ENCODE measurements at places on chromosomes 13 and 19.

DNA sequence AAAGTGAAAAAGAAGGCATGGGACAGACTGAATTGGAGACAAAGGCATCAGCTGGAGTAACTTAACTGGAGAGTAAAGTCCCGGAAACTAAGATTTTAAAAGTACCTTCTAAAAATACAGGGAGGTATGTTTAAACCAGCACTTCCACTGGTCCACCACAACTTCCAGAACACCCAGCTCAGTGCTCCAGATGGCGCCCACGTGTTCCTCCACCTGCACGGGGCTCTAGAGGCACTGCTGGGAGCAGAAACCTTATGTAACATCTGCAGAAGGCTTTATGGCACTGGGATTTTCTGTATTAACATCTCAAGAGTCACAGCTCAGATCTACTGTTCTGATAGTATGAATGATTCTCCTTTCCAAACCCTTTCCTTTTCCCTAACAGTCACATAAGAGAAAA is 252.1 kb downstream of the DCLK1 start:
- H3K27ac ChIP-seq: no peak overlapping the region
- DNase-seq: no peak
- H3K4me3 ChIP-seq: no peak overlapping the region

- no peak overlapping the region for H3K27ac ChIP-seq
- no peak overlapping the region for H3K4me3 ChIP-seq
- no peak for DNase-seq
- H3K36me3 ChIP-seq: no peaks in the 10 kb centered on the region
These were observed 2.0 kb downstream of the ZNF823 start for GRCh38 chr19:11736696-11737095.

- no peaks in the 10 kb centered on the region for H3K27me3 ChIP-seq
- H3K4me3 ChIP-seq: no peak overlapping the region
These were observed 12.0 kb downstream of the KMT2B start for GRCh38 chr19:35729763-35730162.

GRCh38 chr13:91278888-91279287 is 68.6 kb upstream of the MIR17HG start:
- H3K4me1 ChIP-seq: no peaks in the 10 kb centered on the region
- DNase-seq: no peak
- H3K27me3 ChIP-seq: no peaks in the 10 kb centered on the region
- H3K36me3 ChIP-seq: no peaks in the 10 kb centered on the region
- H3K4me3 ChIP-seq: no peak overlapping the region

GRCh38 chr13:93226623-93227279 is at the start of gene GPC6:
GPC6 (plus strand) TSS chr13:93226807.
- H3K4me1 ChIP-seq: peaks cover 3% of the 10 kb centered on the region
- peak within 1 kb of the TSS; percentile 63 for H3K27ac ChIP-seq
- H3K27me3 ChIP-seq: no peaks in the 10 kb centered on the region
- H3K36me3 ChIP-seq: no peaks in the 10 kb centered on the region
- H3K4me3 ChIP-seq: peak within 1 kb of the TSS; percentile 54

DNA sequence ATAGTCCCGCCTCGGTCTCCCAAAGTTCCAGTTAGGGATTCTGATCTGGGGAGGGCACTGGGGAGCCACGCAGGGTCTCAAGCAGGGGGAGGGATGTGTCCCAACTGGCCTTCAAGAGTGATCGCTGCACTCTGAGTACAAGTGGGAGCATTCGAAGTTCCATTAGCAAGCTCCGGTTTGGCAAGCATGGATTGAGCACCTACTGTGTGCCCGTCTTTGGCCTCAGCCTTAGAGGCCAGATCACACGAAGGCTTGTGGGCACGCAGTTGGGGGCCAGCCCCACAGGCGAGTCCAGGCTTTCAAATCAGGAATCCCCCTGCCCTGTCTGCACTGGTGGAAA is 32.1 kb upstream of the TCF3 start:
- no peaks in the 10 kb centered on the region for H3K4me1 ChIP-seq
- no peaks in the 10 kb centered on the region for H3K36me3 ChIP-seq
- no peak for DNase-seq

DNA sequence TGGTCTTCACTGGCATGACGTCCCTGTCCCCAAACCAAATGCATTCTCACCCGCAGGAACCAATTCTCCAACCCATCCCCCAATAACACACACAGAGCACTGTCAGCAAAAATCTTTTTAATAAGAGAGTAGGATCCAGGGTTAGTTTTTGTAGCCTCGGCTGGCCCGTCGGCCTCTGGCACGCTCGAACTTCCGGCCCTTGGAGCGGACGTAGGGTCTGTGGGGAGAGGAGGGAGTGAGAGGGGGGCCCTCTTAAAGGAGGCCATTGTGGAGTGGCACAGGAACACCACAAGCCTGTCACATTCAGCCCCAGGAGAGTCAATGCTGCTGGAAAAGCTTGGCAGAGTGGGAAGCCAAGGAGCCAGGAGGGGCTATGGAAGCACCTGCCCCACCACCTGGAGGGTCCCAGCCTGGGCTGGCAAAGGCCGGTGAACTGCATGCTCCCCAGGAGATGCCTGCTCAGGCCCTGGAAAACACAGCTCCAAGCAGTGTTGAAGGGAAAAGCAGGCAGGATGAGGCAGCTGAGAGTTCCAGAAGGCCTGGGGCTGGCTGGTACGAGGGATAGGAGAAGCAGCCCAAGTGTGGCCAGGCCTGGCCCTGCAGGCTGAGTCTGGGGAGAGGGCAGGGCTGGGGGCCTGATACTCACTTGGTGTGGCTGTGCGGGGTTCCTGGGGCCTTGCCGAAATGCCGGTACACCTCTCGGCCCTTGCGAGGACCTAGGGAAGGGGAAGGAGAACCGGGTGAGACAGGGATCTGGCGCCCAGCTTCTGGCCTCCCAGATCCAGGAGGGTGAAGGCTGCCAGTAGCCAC is 560 bp upstream of the FAM83E start:
- DNase-seq: no peak
- H3K27ac ChIP-seq: peak overlapping the region; percentile 96
- peaks cover 36% of the 10 kb centered on the region for H3K4me1 ChIP-seq
- H3K4me3 ChIP-seq: peak overlapping the region; percentile 1
- no peaks in the 10 kb centered on the region for H3K27me3 ChIP-seq
- H3K36me3 ChIP-seq: peaks cover 24% of the 10 kb centered on the region

- DNase-seq: no peak
- no peak overlapping the region for H3K27ac ChIP-seq
- peaks cover 9% of the 10 kb centered on the region for H3K36me3 ChIP-seq
- H3K4me1 ChIP-seq: no peaks in the 10 kb centered on the region
These were observed 26.1 kb upstream of the TFDP1 start for GRCh38 chr13:113558461-113558860.

DNA sequence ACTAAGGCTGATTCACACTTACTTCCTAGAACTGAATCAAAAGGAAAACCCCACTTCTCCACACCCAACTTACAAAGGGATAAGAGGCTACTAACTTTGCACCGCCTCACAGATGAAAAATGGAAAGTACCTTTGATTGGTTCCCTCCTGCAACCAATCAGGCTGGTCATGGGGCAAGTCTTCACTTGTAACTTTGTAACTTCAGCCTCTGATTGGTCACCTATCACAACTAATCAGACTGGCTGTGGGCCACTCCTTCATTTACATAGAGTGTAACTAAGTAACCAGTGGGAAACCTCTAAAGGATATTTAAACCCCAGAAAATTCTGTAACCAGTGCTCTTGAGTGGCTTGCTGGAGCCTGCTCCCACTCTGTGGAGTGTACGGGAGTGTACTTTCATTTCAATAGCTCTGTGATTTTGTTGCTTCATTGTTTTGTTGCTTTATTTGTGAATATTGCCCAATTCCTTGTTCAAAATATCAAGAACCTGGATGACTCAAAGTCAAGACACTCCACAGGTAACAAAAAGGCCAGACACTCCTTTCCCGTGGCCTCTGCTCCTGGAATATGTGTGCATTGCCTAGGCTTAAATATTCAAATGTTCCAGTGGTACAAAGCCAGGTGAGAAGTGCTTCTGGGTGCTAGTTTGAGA is 50.5 kb downstream of the RFC3 start:
- H3K27me3 ChIP-seq: no peaks in the 10 kb centered on the region
- no peak for DNase-seq
- no peak overlapping the region for H3K27ac ChIP-seq
- H3K36me3 ChIP-seq: no peaks in the 10 kb centered on the region
- H3K4me1 ChIP-seq: no peaks in the 10 kb centered on the region

DNA sequence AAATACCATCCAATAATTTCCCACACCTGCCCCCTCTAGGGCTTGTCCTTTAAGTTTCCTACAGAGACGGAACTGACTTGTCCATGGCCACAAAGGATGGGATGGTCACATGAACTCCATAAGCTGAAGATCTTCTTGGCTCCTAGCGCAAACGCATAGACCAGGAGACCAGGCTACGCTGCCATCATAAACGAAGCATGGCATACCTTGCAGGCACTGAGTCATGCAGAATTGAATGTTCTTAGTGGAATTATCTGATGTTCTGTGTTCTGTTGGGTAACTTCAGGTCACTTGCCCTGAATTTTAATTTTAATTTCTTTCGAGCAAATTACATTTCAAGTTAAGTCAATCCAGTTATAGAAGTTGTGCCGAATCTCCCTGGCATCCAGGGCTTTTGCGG is 96.4 kb upstream of the STARD13 start:
- no peaks in the 10 kb centered on the region for H3K4me1 ChIP-seq
- no peaks in the 10 kb centered on the region for H3K36me3 ChIP-seq
- DNase-seq: no peak

DNA sequence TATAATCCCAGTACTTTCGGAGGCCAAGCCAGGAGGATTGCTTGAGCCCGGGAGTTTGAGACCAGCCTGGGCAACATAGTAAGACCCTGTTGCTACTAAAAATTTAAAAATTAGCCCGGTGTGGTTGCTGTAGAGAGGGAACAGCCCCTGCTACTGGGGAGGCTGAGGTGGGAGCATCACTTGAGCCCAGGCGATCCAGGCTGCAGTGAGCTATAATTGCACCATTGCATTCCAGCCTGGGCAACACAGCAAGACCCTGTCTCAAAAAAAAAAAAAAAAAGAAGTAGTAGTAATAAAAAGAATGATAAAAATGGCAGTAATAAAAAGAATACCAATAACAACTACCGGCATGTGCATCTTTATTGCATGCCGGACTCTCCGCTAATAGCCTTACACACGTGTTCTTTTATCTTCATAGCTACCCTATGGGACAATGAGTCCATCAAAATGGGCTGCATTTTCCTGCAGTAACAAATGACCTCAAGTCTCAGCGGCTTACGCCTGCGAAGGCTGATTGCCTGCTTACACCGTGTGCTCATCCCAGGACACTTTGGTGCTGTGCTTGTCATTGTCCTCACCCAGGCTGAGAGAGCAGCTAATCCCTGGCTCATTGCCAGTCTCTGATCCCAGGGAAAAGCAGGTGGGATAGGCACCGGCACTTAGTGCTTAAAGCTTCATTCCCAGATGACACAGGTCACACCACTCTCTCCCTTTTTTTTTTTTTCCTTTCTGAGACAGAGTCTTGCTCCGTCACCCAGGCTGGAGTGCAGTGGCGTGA is 14.4 kb upstream of the SYCN start:
- H3K27ac ChIP-seq: no peak overlapping the region
- no peak overlapping the region for H3K4me3 ChIP-seq
- H3K36me3 ChIP-seq: no peaks in the 10 kb centered on the region
- no peaks in the 10 kb centered on the region for H3K4me1 ChIP-seq

DNA sequence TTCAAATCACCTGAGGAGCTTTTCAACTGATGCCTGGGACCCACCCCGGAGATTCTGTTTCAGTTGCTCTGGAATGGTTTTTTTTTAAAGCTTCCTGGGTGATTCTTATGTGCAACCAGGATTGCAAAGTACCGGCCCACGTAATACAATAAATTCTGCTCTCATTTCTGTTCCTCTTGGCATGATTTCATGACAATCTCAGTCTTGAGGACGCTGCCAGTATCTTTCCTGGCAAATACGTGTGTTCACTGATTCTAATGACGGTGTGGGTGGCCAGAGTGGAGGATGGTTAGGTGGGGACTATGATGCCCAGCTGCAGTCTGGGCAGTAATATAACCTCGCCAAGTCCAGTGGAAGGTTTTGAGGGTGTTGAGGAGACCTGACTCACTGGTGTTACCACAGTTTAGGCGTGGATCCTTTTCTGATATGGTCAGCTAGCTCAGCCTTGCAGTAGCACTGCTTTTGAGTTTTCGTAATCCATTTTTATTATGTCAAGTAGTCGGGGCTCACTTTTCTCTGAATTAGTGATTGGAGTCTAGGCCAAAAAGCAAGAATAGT is 49.4 kb downstream of the FAM124A start:
- no peaks in the 10 kb centered on the region for H3K27me3 ChIP-seq
- H3K4me3 ChIP-seq: no peak overlapping the region
- H3K27ac ChIP-seq: no peak overlapping the region
- DNase-seq: no peak
- no peaks in the 10 kb centered on the region for H3K36me3 ChIP-seq

DNA sequence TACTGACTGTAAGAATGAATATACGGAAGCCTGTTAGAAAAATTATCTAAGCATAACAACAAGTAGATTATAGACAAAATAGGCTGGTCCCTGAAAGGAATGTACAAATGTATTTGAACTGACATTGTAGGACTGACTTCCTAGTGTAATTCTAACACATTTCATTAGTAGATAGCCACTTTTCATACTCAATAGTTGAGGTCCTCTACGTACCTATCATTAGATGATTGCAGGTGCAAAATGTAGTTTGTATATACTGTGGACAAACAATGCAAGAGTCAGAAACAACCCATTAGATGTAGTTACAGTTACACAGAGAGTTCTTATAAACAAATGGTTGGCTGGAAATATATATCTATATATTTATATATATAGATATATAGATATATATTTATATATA is 402.3 kb upstream of the SLITRK6 start:
- DNase-seq: no peak
- no peaks in the 10 kb centered on the region for H3K4me1 ChIP-seq
- H3K4me3 ChIP-seq: no peak overlapping the region
- no peaks in the 10 kb centered on the region for H3K27me3 ChIP-seq
- no peak overlapping the region for H3K27ac ChIP-seq

GRCh38 chr13:50214514-50214913 is 199.3 kb downstream of the KCNRG start:
- no peak overlapping the region for H3K27ac ChIP-seq
- no peaks in the 10 kb centered on the region for H3K4me1 ChIP-seq

DNA sequence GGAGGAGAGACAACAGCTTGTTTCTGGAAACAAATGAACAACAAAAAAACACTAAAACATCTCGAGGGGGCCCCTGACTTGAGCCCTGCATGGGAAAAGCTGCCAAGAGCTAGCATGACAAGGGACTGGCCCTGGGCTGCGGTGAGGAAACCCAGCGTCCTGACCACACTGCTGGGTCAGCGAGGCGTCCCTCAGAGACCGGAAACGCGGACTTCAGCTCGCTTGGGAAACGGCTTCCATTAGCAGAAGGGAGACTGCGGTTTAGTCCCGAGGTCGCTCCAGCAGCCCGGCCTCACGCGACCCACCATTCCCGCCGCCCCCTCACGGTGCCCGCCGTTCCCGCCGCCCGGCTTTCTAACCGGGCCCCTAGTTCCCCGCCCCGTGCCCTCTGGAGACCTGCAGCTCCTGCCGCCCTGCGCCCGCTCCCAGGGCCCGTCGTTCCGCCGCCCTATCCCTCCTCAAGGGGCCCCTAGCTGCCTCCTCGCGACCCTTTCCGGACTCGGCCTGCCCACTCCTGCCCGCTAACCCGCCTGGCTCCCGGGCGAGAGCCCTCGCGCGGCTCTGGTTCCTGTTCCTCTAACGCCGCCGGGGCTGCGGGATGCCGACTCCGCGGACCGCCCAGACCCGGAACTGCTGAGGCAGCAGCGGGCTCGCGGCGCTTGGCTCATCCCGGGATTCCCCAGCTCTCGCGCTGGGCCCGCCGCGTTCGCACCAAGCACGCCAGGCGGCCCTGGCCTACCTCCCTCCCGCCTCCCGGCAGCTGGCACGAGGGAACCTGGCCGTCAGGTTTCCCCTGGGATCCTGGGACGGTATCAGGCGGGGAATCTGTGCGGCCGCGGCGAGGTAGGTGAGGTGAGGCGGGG is at the start of gene CCDC122:
Gene CCDC122 (minus strand): TSS at position 849 of the 863 bp plus-strand sequence. CDS start 10,364 bp downstream, outside the sequence.
- peak within 1 kb of the TSS; percentile 88 for H3K4me3 ChIP-seq
- H3K4me1 ChIP-seq: peaks cover 4% of the 10 kb centered on the region
- peak; percentile 47 for DNase-seq
- H3K36me3 ChIP-seq: no peaks in the 10 kb centered on the region

Data from esophagus squamous epithelium (tissue), 5 donors.